Ovary (tissue), 10 donors: ENCODE measurements at places on chromosomes 6 and 20.

DNA sequence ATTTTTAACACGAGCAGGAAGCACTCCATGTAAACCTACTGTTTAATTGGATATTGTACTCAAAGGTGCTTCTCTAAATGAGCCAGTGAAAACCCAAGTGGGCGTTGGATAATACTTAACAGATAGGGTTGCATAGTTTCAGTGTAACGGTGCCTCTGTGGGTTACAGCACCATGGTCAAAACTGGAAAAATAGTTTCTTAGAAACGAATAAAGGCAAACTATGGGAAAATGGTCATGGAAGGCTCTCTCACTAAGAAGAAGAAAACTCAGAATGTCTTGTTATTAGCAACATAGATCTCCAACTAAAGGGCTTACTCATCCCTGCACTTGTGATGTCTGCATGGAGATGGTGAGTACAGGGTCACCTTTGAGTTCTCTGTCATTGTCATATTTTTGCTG lies 59.1 kb upstream of the NEDD9 start:
- DNase-seq: no peak
- H3K27me3 ChIP-seq: no peaks in the 10 kb centered on the region
- H3K4me1 ChIP-seq: no peaks in the 10 kb centered on the region
- H3K36me3 ChIP-seq: no peaks in the 10 kb centered on the region
- H3K4me3 ChIP-seq: no peak overlapping the region
- H3K27ac ChIP-seq: no peak overlapping the region

DNA sequence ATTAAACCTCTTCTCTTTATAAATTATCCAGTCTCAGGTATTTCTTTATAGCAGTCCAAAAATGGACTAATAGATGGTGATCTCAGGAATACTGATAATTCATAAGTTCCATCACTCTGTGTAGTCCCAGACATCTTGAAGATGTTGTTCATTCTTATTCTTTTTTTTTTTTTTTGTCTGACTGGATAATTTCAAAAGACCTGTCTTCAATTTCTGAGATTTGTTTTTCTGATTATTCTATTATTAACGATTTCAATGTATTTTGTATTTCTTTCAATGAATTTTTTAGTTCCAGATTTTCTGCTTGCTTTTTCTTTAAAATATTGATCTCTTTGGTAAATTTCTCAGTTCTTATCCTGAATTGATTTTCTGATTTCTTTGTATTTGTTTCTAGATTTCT lies 29.7 kb upstream of the ZNF337 start:
- no peaks in the 10 kb centered on the region for H3K27me3 ChIP-seq
- no peaks in the 10 kb centered on the region for H3K36me3 ChIP-seq
- DNase-seq: no peak
- H3K4me1 ChIP-seq: no peaks in the 10 kb centered on the region

DNA sequence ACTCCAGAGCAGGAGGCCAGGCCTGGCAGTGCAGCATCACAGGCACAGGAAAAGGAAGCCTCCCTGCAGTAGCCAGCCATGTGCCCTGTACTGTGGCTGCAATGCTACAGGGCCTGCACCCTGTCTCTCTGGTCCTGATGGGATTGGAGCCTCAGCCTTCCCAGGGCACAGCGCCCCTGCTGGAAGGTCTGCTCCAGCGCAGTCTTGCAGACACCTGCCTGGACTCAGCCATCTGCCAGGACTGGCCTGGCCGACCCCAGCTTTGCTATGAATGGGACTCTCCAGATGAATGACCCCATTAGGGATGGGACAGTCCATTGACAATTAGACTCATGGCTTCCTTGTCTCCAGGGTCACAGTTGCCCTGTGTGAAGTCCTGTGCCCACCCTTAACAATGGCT lies 251.6 kb downstream of the ERMARD start:
- DNase-seq: no peak
- H3K27me3 ChIP-seq: no peaks in the 10 kb centered on the region
- H3K36me3 ChIP-seq: no peaks in the 10 kb centered on the region
- no peak overlapping the region for H3K27ac ChIP-seq
- H3K4me1 ChIP-seq: no peaks in the 10 kb centered on the region

- H3K27ac ChIP-seq: no peak overlapping the region
- DNase-seq: no peak
- H3K4me3 ChIP-seq: no peak overlapping the region
- no peaks in the 10 kb centered on the region for H3K27me3 ChIP-seq
Observed at GRCh38 chr6:13359287-13359686, 30.9 kb upstream of the TBC1D7 start.

DNA sequence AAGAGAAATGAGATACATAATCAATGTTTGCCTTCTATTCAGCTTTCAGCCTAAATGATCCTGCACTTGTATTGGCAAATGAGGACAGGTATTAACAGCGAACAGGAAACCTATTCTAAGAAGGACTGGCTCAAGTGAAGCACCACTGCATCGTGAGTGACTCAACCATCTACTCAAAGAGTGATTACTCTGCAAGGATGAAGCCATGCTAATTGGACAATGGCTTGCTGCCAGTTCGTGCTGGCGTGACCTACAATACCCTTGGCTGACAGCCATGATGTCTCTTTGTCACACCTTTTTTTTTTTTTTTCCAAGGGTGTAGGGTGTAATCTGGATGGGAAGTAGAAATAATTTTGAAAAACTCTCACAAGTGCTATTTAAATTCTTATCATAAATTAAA lies 104.9 kb downstream of the GJA10 start:
- H3K27me3 ChIP-seq: no peaks in the 10 kb centered on the region
- H3K36me3 ChIP-seq: no peaks in the 10 kb centered on the region
- peak; percentile 30 for DNase-seq
- H3K27ac ChIP-seq: no peak overlapping the region
- H3K4me1 ChIP-seq: peaks cover 2% of the 10 kb centered on the region

- H3K27me3 ChIP-seq: no peaks in the 10 kb centered on the region
- no peak overlapping the region for H3K4me3 ChIP-seq
- H3K4me1 ChIP-seq: no peaks in the 10 kb centered on the region
- no peak for DNase-seq
- H3K27ac ChIP-seq: no peak overlapping the region
- H3K36me3 ChIP-seq: no peaks in the 10 kb centered on the region
Observed at GRCh38 chr20:62560162-62560561, 82.1 kb upstream of the SLCO4A1 start.

DNA sequence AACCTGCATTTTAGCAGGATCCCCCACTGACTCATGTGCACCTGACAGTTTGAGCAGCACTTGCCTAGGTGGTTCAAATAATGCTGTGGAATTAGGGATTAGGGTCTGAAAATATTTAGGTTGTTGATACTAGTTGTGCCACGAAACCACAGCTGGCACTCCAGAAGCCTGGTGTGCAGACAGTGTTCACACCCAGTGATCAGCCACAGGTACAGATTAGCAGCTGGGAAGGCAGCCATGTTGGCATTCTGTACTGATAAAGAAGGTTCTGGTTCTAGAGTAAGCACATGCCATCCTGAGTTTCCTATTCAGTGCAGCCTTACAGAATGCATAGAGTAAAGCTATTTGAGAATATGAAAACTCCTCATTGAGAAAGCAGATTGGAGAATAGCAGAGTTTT lies 30.1 kb downstream of the TMEM74B start:
- H3K27me3 ChIP-seq: no peaks in the 10 kb centered on the region
- no peak for DNase-seq
- no peak overlapping the region for H3K27ac ChIP-seq
- no peaks in the 10 kb centered on the region for H3K36me3 ChIP-seq
- no peaks in the 10 kb centered on the region for H3K4me1 ChIP-seq
- H3K4me3 ChIP-seq: no peak overlapping the region

DNA sequence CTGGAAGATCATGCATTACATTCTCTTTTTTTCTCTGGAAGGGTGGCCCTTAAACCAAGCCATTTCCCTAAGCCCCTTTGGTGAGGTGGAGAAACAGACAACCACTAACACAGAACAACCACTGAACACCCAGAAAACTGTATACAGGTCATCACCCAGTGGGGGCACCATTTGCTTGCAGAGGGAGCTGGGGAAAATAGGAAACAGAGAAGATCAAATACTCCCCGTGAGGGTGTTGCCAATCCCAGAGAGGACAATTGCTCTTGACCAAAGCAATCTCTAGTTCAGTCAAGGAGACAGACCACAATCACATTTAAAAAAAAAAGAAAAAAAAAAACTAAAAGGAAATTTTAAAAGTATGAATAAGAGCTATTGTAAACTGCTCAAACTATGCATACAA lies 865 bp upstream of the DAAM2 start:
- peaks cover 10% of the 10 kb centered on the region for H3K4me1 ChIP-seq
- DNase-seq: no peak
- H3K27ac ChIP-seq: no peak overlapping the region
- no peak overlapping the region for H3K4me3 ChIP-seq
- no peaks in the 10 kb centered on the region for H3K27me3 ChIP-seq

DNA sequence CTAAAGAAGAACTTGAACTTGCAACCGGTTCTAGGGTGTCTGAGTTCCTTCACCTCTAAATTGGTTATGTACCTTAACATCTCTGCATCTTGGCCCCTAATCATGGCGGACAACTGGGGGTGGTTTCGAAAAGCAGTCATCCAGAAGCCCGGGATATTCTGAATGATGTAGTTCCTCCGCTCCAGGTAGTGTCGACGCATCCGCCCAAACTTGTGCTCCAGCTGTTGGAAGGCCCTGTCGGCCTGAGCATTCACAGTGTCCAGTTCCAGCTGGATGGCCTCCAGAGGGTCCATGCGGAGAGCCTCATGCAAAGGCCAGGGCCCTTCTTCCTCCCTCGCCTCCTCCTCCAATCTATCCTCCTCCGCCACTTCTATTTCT lies 887 bp downstream of the TSPYL1 start:
- H3K27ac ChIP-seq: peak overlapping the region; percentile 99
- DNase-seq: peak; percentile 86
- H3K36me3 ChIP-seq: no peaks in the 10 kb centered on the region
- H3K4me3 ChIP-seq: peak overlapping the region; percentile 93
- H3K4me1 ChIP-seq: peaks cover 8% of the 10 kb centered on the region

- H3K27ac ChIP-seq: no peak overlapping the region
- no peaks in the 10 kb centered on the region for H3K36me3 ChIP-seq
- H3K4me3 ChIP-seq: no peak overlapping the region
- H3K4me1 ChIP-seq: no peaks in the 10 kb centered on the region
- DNase-seq: no peak
Observed at GRCh38 chr6:119006974-119007373, 71.5 kb downstream of the FAM184A start.

GRCh38 chr6:5976811-5977210 lies 29.9 kb downstream of the NRN1 start:
- H3K27ac ChIP-seq: no peak overlapping the region
- H3K4me3 ChIP-seq: no peak overlapping the region
- no peaks in the 10 kb centered on the region for H3K4me1 ChIP-seq

DNA sequence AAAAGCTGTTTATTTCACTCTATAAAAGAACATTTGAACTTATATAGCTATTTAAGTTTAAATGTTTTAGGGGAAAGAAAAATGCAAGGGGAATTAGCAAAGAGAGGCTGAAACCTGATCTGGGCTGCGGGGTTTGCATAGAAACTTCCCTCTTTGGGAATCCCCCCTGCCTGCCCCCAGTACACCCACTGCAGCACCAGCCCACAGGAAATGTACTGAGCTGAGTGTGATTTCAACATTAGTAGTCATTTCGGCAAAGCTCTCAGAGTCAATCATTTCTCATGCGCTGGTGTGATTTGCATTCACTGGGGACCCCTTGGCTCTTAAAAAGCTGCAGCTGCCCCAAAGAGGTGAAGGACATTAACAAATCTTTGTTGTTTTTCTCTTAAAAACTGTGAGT lies 859.4 kb downstream of the MAFB start:
- no peak for DNase-seq
- no peaks in the 10 kb centered on the region for H3K36me3 ChIP-seq
- no peaks in the 10 kb centered on the region for H3K27me3 ChIP-seq
- no peak overlapping the region for H3K27ac ChIP-seq

GRCh38 chr20:19213946-19214490 lies 1.6 kb downstream of the SLC24A3 start:
- peaks cover 8% of the 10 kb centered on the region for H3K4me1 ChIP-seq
- no peaks in the 10 kb centered on the region for H3K36me3 ChIP-seq
- no peak for DNase-seq
- H3K27me3 ChIP-seq: no peaks in the 10 kb centered on the region

DNA sequence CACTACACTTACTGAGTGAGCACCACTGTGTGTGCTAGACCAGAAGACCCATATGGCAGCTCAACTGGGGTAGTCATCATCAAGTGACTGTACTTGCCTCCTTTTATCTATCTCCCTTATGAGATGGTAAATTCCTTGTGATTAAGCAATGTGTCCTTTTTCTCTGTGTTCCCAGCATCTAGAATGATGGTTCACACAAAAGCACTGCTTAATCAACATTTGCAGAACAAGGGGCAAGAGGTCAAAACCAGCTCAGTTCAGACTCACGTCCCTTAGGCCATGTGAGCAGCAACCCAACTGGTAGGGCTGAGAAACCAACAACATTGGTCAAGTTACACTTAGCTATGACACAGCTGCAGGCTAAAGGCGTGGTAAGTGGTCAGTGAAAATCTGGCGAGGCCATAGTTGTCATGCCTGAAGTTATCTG lies 10.0 kb downstream of the TRAM2 start:
- peaks cover 23% of the 10 kb centered on the region for H3K4me1 ChIP-seq
- H3K4me3 ChIP-seq: no peak overlapping the region

- H3K27me3 ChIP-seq: no peaks in the 10 kb centered on the region
- no peaks in the 10 kb centered on the region for H3K4me1 ChIP-seq
- no peak overlapping the region for H3K4me3 ChIP-seq
- no peaks in the 10 kb centered on the region for H3K36me3 ChIP-seq
Observed at GRCh38 chr6:125315548-125315947, 13.8 kb upstream of the HDDC2 start.

DNA sequence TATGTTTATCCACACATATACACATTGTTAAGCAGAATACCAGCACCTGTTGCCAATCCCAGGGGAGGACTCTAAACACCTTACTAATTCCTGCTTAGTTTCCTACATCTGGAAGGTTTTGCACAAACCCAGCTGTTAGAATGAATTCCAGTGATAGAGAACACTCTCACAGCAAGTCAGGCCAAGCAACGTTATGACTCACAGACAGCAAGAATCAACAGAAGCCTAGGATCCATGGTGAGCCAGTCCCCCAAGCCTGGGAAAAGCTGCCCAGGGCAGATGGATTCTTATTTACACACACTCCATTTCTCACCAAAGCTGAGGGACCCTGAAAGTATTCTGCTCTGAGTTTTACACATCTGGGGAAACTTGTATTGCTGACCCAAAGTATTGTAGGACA lies 291.7 kb downstream of the SLC35F1 start:
- H3K4me3 ChIP-seq: no peak overlapping the region
- no peaks in the 10 kb centered on the region for H3K4me1 ChIP-seq
- H3K36me3 ChIP-seq: no peaks in the 10 kb centered on the region
- H3K27me3 ChIP-seq: no peaks in the 10 kb centered on the region
- no peak for DNase-seq
- H3K27ac ChIP-seq: no peak overlapping the region

DNA sequence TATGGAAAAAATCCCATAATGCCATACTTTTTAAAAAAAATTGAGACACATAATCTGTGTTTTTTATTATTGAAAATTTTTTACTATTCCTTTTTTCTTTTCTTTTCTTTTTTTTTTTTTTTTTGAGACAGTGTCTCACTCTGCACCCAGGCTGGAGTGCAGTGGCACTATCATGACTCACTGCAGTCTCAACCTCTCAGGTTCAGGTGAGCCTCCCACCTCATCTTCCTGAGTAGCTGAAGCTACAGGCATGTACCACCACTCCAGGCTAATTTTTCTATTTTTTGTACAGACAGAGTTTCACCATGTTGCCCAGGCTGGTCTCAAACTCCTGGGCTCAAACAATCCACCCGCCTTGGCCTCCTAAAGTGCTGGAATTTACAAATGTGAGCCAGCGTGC lies 100.4 kb downstream of the AFG1L start:
- no peaks in the 10 kb centered on the region for H3K4me1 ChIP-seq
- no peaks in the 10 kb centered on the region for H3K27me3 ChIP-seq
- no peak overlapping the region for H3K4me3 ChIP-seq
- H3K36me3 ChIP-seq: no peaks in the 10 kb centered on the region
- DNase-seq: no peak
- no peak overlapping the region for H3K27ac ChIP-seq
